ENCODE measurements at places on chromosomes 2 and 18.

DNA sequence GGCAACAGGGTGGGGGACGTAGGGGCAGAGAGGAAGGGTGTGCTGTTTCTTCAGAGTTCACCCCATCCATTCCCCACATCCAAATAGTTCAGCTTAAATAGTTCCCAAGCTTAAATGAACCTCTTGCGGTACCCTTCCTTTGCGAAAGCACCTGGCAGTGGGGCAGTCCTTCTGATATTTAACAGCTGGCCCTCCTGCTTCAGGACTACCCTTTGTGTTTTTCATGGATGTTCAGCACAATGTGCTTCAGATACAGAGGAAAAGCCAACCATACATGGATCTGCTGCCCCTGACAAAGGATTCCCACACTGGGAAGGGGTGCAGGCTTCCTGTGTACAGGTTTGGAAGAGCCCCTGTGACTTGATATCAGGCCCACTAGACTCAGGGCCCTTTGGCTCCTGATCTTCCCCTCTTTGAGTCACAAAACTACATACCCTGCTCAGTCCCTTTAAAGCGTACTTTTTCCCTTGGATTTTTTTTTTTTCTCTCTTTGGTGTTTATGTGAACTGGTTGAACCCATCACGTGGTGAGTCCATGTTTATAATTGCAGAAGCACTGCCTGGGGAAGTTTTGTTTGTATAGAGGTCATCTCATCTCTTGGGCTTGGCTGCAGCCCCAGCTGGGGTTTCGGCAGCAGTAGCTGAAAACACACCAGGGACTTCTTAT, 45.3 kb upstream of the IGFBP5 start:
- DNase-seq: no peak

DNA sequence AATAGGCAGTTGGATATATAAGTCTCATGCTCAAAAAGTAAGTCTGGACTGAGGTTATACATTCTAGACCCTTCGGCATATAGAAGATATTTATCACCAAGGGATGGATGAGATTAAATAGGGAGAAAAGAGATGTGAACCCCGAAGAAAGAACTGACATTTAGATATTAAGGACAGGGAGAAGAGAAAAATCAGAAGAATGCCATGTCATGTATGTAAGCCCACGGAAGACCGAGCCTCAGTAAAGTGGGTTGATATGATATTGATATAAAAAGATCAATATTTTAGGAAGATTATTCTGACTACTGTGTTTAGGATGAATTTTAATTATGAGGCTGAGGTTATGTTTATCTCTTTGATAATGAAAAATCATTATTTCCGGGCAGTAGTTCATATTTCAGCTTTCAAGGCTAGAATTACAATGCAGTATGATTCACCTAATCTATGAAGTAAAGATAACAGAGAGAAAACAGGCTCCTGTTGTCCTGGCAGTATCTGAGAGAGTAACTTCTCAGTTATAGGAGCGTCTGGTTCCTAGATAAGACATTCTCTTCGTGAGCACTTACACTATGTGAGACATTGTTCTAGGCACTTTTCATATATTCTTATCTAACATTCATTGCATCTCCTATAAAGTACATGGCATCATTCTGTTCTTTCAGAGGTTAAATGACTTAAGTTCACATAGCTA, 83.0 kb downstream of the UBR3 start:
- DNase-seq: no peak

DNA sequence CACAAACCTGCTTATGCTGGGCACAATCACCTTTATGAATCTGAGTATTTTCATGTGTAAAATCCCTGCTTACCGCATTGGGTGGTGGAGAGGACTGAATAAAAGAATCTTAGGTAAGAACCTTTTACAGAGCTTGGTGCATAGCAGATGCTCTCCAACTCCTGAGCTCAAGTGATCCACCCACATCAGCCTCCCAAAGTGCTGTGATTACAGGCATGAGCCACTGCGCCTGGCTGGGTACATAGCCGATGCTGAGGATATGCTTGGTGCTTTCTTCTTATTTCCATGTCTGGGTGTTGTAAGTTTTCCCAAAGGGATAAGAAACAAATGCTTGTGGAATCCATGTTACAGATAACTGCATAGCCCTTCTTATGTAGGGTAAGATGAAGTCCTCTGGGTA, 244.3 kb upstream of the PXDN start:
- DNase-seq: no peak

- DNase-seq: no peak
Measured at GRCh38 chr2:241036397-241036963, 38.1 kb downstream of the SNED1 start.

DNA sequence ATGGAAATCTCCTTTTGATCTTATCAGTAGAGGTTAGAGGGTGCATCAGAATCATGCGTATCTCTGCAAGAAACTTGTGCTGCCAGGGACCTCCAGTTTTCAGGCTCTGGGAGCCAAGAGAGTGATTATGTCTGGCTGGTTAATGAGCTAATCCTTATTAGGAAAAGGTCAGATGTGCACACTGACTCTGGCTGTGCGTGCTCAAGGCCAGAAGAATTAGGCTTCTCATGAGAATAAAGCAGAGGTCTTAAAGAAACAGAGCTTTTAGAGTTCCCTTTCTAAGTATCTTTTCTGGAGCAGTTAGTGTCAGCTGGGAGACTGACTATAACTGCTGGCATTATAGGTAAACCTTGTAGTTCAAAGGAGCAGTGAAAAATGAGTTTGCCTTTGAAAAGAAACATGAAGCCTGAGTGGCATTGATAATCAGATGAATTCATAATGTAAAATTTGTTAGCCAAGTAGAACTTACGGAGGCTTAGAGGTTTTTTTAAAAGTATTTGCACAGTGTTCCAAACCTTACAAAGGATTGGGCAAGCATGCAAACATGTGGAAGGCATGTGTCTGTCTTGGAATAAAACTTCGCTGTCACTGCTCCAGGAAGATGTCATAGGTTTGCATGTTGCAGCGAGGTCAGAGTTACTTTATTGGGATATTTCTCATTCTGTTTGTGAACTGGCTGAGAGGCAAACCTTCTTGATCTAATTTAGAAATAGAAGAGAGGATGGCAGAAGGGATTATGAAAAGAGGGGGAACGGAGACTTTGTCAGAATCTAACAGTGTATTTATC, 151.7 kb downstream of the ARHGAP28 start:
- peak; percentile 90 for DNase-seq

- no peak for DNase-seq
Measured at GRCh38 chr2:131417886-131418285, 53.9 kb upstream of the RAB6D start.

DNA sequence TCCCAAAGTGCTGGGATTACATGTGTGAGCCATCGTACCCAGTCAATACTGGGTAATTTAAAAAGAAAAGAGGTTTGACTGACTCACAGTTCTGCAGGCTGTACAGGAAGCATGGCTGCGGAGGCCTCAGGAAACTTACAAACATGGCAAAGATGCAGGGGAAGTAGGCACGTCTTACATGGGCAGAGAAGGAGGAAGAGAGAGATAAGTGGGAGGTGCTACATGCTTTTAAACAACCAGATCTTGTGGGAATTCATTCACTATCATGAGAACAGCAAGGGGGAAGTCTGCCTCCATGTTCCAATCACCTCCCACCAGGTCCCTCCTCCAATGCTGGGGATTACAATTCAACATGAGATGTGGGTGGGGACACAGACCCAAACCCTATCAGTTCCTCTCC, 192.5 kb downstream of the ATAD2B start:
- DNase-seq: no peak
